ENCODE measurements at places on chromosomes 12 and 14.

GRCh38 chr14:75521415-75522199 is 662 bp upstream of the BATF start:
- DNase-seq: no peak
- H3K4me3 ChIP-seq: peak overlapping the region; percentile 43
- H3K27me3 ChIP-seq: no peaks in the 10 kb centered on the region
- peaks cover 24% of the 10 kb centered on the region for H3K4me1 ChIP-seq
- peak overlapping the region; percentile 71 for H3K27ac ChIP-seq

- H3K27me3 ChIP-seq: no peaks in the 10 kb centered on the region
- DNase-seq: no peak
- H3K36me3 ChIP-seq: no peaks in the 10 kb centered on the region
- no peak overlapping the region for H3K4me3 ChIP-seq
- no peak overlapping the region for H3K27ac ChIP-seq
Observed at GRCh38 chr14:20711685-20712084, 23.1 kb downstream of the ANG start.

DNA sequence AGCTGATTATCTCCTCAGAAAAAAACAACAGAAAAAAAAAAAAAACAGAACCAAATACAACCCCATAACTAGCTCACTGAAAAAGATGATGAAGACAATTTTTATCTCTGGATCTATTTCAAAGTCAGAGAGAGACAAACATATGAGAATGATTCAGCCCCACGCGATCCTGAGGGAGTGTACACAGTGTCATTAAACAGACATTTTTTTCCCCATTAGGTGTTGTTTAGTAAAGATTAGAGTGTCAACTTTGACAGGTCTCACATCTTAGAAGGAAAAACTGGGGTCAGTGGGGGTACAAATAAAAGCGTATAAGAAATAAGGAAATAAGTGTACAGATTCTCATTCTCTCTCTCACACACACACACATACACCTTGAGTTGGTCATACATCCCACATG is 635.4 kb downstream of the NRXN3 start:
- H3K4me3 ChIP-seq: no peak overlapping the region
- no peaks in the 10 kb centered on the region for H3K27me3 ChIP-seq
- H3K27ac ChIP-seq: no peak overlapping the region
- H3K36me3 ChIP-seq: no peaks in the 10 kb centered on the region
- H3K4me1 ChIP-seq: no peaks in the 10 kb centered on the region
- DNase-seq: no peak

DNA sequence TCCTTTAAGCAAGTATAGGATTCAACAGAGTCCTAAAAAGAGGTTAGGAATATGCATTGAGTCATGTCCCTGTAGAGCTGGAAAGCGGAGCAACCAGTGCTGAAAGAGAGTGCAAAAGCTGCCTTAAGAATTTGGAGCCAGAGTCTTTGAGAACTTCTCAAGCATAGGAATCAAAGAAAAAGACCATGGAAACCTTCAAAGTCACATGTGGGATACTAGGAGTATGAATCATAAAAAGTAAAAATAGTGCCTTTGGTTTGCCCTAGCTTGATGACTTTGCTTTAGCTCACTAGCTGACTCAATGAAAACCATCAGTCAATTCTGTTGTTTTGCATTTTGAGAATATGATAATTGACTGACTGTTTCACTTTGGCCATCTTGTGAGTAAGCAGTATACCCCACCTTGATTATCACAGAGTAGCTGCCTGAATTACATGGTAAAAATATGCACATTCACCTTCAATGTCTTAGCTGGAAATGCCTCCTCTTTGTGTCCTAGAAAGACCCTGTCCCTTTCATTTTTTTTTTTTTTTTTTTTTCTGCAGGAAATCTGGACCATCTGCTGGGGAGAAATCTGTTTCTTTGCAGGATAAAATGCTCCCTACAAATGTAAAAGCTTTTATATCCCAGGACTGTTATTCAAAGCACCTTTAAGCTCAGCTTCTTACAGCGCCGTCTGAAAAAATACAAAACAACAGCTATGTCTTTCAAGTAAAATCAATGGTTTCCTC is 248.6 kb upstream of the KRR1 start:
- no peak for DNase-seq
- no peak overlapping the region for H3K4me3 ChIP-seq
- H3K27me3 ChIP-seq: no peaks in the 10 kb centered on the region

DNA sequence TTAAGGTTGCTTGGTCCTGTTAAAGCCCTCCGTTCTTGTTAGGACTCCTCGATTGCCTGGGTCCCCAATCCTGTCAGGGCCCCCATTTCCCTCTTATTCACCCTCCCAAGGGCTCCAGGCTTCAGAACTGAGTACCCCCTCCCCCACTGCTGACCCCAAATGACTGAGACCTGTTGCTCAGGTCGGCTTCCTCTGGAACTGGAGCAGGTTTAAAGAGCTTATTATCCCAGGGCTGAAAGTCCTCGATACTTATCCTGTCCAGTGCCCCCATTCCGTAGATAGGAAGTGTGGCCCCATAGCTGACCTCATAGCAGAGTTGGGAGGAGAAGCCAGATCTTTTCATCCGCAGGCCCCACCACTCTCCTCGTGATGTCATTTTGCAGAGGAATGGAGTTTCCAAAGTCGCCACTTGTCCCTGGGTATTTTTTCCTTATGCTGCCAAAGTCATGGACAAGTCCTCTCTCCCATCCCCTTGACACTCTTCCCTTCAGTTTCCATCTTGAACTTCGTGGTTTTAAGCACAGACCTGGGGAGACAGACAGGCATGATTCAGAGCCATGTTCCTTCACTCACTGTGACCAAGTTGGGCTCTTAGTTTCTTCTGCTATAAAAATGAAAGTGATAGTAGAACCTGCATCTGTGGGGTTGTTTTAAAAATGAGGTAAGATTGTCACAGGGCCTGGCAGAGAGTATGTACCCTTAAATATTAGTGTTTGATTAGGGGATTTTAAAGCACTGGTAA is 1.2 kb downstream of the USP30 start:
- peak overlapping the region; percentile 85 for H3K27ac ChIP-seq
- peaks cover 5% of the 10 kb centered on the region for H3K4me1 ChIP-seq
- H3K36me3 ChIP-seq: peaks cover 20% of the 10 kb centered on the region

- H3K4me1 ChIP-seq: peaks cover 8% of the 10 kb centered on the region
- no peak overlapping the region for H3K4me3 ChIP-seq
- H3K27ac ChIP-seq: no peak overlapping the region
- H3K27me3 ChIP-seq: no peaks in the 10 kb centered on the region
- H3K36me3 ChIP-seq: no peaks in the 10 kb centered on the region
Observed at GRCh38 chr12:116421785-116422538, 137.2 kb upstream of the MAP1LC3B2 start.

DNA sequence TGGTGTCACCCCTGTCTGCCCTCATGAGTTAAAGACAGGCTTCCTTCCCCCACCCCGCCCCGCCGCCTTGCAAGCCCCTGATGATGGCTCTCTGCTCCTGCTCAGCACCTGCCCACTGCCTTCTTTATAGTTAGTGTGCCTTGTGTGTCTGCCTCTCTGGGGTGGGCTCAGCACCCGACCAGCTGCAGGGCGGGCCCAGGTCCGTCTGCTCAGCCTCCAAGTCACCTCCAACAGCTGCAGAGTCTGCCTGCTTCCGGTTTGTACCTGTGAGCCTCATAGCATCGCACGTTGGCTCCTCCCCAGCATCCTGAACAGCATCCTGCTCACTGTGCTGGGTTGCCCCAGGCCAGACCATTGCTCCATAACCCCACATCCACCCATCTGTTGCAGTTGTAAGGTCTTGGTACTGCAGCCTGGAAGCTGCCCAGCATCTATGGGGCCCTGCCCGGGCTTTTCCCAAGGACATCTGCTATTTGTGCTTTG is 3.5 kb downstream of the TGFB3 start:
- H3K4me1 ChIP-seq: peaks cover 13% of the 10 kb centered on the region
- no peak overlapping the region for H3K27ac ChIP-seq
- H3K27me3 ChIP-seq: no peaks in the 10 kb centered on the region
- no peak for DNase-seq

DNA sequence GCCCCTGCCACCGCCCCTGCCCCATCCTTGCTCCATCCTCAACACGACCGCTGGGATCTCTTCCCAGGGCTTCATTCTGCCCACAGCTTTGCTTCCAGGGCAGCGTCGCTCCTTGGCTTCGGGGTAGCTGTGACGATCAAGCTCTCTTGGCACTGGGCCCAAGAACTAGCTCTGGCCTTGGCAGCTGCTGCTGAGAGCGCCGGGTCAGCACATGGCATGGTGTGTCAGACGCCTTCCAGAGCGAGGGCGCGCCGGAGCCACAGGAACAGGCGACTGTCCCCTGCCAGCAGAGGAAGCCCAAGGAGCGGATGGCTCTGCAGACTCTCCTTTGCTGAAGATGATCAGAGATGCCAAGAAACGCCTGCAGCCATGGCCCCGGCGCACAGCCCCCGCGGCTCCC is 15.9 kb downstream of the RAB35 start:
- H3K4me3 ChIP-seq: no peak overlapping the region
- peak overlapping the region; percentile 62 for H3K27ac ChIP-seq
- peaks cover 35% of the 10 kb centered on the region for H3K36me3 ChIP-seq

- H3K36me3 ChIP-seq: no peaks in the 10 kb centered on the region
- no peak overlapping the region for H3K4me3 ChIP-seq
- no peaks in the 10 kb centered on the region for H3K27me3 ChIP-seq
- H3K4me1 ChIP-seq: no peaks in the 10 kb centered on the region
Observed at GRCh38 chr12:101564912-101565311, 29.9 kb upstream of the MYBPC1 start.

DNA sequence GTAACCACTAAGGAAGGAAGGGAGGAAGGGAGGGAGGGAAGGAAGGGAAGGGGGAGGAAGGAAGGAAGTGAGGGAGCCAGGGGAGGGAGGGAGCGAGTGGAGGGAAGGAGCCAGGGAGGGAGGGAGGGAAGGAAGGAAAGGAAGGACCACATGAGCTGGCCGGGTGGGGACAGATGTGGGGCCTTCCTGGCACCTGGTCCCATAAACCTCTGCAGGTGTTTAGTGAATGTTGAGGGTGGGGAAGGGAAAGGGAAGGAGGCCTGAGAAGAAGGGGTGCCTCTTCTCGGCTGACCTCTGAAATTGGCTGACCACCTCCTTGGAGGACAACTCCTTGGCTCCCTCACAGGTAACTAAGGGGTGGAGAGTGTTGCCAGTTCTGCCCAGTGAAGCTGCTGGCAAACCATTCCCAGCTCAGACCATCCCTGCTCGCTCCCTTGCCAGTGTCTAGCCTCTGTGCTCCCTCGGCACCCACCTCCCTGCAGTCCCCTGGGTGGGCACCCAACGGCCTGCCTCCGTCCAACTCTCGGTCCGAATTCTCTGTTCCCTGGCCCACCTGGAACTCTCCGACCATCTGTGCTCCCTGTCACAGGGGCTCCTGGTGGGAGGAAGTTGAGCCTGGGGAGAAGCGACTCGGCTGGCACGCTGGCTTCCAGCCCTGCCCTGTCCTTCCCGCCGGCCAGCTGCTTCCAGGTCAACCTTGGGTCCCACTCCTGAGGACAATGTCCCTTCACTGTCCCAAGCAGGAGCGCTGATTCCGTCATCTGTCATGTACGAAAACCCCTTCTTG is 12.2 kb upstream of the PPP1R13B start:
- no peak for DNase-seq
- H3K4me3 ChIP-seq: no peak overlapping the region
- H3K4me1 ChIP-seq: peaks cover 46% of the 10 kb centered on the region
- no peaks in the 10 kb centered on the region for H3K27me3 ChIP-seq
- no peaks in the 10 kb centered on the region for H3K36me3 ChIP-seq
- H3K27ac ChIP-seq: peak overlapping the region; percentile 21

- no peak overlapping the region for H3K27ac ChIP-seq
- no peak for DNase-seq
- H3K36me3 ChIP-seq: peaks cover 2% of the 10 kb centered on the region
- H3K27me3 ChIP-seq: no peaks in the 10 kb centered on the region
- H3K4me1 ChIP-seq: no peaks in the 10 kb centered on the region
Observed at GRCh38 chr12:22527999-22528398, 16.3 kb downstream of the C2CD5 start.

GRCh38 chr12:122265476-122265875 is 818 bp downstream of the VPS33A start:
- no peak for DNase-seq
- peak overlapping the region; percentile 87 for H3K27ac ChIP-seq
- H3K4me3 ChIP-seq: peak overlapping the region; percentile 97
- H3K27me3 ChIP-seq: no peaks in the 10 kb centered on the region
- H3K4me1 ChIP-seq: no peaks in the 10 kb centered on the region
- peaks cover 43% of the 10 kb centered on the region for H3K36me3 ChIP-seq

GRCh38 chr14:61803755-61804154 is 41.5 kb downstream of the SNAPC1 start:
- no peak overlapping the region for H3K4me3 ChIP-seq
- no peak for DNase-seq
- H3K4me1 ChIP-seq: no peaks in the 10 kb centered on the region
- H3K27me3 ChIP-seq: no peaks in the 10 kb centered on the region
- H3K36me3 ChIP-seq: no peaks in the 10 kb centered on the region

DNA sequence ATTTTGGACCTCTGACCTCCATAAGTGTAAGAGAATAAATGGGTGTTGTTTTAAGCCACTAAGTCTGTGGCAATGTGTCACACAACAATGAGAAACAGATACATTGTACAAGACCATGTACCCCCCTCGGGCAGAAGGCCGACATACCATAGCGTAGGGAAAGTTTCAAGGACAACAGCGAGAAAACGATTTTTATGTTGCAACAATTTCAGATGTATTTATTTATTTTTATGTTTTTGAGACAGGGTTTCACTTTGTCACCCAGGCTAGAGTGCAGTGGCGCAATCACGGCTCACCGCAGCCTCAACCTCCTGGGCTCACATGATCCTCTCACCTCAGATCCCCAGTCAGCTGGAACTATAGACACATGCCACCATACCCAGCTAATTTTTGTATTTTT is 136.4 kb upstream of the NCOR2 start:
- peaks cover 8% of the 10 kb centered on the region for H3K4me1 ChIP-seq
- H3K36me3 ChIP-seq: no peaks in the 10 kb centered on the region
- DNase-seq: no peak
- no peak overlapping the region for H3K4me3 ChIP-seq

DNA sequence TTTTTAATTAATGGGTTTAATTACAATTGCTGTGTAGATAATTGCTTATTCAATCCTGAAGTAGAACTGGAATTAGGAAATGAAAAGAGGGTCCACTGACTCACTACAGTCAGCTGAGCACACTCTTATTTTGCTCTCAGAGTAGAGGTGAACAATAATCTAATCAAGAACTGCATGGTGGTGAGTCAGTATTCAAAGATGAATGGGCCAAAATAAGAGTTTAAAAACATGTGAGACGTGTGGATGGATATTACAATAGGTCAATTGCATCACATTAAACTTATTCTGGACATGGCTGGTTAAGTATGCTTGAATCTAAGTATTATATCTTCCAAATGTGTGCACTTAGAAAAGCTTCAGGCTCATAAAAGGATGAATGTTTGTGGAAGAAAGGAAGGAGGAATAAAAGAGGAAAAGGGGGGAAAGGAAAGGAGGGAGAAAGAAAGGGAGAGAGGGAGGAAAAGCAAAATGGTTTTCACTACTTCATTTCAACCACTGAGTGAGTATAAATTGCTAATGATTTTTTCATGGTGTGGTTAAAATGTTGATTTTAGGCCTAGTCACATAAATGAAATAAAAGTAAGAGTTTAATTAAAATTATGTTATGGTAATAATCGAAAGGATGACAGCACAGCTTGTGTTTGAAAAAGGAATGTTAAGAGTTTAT is 27.0 kb upstream of the EEA1 start:
- H3K4me3 ChIP-seq: no peak overlapping the region
- no peaks in the 10 kb centered on the region for H3K36me3 ChIP-seq
- H3K4me1 ChIP-seq: no peaks in the 10 kb centered on the region
- DNase-seq: no peak
- H3K27ac ChIP-seq: no peak overlapping the region
